ENCODE measurements at places on chromosomes 2 and 18. TPM values are rescaled to one million over a fixed set of nuclear protein-coding genes. Genes with fewer than 3 reads are reported as not detected.

DNA sequence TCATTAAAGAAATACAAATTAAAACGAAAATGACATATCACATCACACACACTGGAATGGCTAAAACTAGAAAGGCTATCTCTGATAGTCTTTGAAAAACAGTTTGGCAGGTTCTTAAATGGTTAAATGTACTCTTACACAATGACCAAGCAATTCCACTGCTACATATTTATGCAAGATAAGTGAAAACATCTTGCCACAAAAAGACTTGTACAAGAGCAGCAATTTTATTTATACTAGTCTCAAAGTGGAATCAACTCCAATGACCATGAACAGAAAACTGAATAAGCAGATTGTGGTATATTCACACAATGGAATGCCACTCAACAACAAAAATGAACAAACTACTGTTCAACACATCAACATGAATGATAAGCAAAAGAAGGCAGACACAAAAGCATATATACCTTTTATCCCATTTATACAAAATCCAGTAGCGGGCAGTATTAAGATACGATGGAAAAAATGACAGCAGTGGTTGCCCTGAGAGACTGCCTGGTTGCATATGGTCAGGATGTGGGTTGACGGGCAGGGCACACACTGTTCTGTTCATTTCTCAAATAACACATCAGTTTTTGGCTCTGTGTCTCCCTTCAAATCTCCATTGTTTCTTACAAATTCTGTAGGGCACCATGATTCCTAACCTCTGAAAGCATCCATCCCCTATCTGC is 25.4 kb downstream of the SP100 start:
- peak; percentile 39 for DNase-seq

GRCh38 chr2:48912110-48912509 is 156.6 kb upstream of the LHCGR start:
- no peak for DNase-seq

GRCh38 chr2:69082430-69082997 is 69.5 kb downstream of the ANTXR1 start:
- DNase-seq, result peak; percentile 88

DNA sequence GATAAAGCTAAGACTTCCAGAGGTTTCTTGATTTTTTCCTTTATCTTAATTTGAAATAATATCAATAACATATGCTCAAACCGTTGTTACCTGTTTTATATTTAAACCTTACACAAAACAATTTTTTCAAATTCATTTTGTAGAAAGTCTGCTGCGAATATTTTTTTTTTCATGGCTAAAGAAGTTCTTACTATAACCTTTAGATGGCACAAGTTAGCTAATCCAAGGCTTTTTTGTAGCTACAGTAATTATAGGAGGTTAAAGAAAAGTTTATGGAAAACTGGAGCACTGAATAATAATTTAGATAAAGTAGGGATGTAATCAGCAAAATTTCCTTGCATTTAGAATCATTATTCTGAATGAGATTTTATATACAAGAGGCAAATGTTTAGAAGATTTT is 78.0 kb upstream of the PNPT1 start:
- DNase-seq, result no peak

- no peak for DNase-seq
Measured at GRCh38 chr2:57443973-57444521, 602.6 kb upstream of the VRK2 start.

DNA sequence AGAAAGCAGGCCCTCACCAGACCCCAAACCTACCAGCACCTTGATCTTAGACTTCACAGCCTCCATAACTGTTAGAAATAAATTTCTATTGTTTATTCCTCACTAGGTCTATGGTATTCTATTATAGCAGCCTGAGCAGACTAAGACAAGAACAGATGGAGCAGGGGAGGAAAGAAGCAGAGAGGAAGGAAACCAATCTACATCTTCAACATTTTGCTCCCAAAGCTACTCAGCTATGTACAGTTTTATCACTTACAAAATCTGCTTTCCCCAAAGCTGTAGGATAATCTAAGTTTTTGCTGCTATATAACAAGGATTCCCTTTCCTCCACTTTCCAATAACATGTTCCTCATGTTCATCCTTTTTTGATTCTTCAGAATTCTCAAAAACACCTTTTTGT is 274.4 kb upstream of the CHAC2 start:
- no peak for DNase-seq

DNA sequence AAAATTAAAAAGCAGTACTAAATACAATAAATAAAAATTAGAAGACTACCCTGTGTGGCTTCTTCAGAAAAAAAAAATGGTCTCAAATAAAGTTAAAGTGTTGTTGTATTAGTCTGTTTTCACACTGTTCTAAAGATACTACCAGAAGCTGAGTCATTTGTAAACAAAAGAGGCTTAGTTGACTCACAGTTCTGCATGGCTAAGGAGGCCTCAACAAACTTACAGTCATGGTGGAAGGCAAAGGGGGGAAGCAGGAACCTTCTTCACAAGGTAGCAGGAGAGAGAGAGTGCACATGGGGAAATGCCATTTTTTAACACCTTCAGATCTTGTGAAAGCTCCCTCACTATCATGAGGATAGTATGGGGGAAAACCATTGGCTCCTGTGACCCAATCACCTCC is 612.8 kb downstream of the RNF144A start:
- DNase-seq, result no peak

GRCh38 chr2:225274751-225275150 is 124.8 kb upstream of the NYAP2 start:
- DNase-seq, result peak; percentile 3

DNA sequence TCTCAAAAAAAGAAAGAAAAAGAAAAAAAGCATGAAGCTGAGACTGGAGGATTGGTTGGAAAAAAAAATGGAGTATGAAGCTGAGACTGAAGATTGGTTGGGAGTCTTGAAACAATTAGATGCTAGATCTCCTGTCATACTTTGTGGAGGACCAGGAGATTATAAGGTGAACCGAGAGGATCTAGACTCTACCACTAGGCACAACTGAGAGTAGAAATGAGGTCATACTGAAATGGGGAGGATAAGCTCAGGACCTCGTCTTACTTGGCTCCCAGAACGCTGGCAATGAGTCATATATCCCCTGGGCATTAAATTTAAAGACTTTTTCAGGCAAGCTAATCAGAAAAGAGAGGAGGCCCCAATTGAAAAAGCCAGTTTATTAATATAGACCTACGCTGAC is 3.3 kb upstream of the ORC2 start:
- no peak for DNase-seq

DNA sequence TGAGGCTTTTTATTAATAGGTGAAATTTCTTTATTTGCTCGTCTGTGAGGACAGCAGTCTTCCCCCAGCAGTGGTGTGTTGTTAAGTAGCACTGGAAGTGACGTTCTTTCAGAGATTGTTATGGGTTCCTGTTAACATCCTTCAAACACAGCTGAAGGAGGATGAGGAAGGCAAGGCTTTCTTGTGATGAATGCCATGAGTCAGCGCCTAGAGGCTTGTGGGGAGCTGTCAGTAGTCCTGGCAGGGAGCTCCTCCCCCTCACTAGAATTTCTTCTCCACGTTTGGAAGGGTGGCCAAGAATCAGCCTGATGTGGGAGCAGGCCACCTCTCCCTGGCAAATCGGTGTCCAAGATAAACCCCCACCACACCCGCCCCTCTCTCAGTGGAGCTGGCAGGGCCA is 113.2 kb downstream of the ARHGEF4 start:
- DNase-seq, result no peak

GRCh38 chr2:191165176-191165643 is 14.4 kb upstream of the STAT4 start:
- DNase-seq, result no peak

DNA sequence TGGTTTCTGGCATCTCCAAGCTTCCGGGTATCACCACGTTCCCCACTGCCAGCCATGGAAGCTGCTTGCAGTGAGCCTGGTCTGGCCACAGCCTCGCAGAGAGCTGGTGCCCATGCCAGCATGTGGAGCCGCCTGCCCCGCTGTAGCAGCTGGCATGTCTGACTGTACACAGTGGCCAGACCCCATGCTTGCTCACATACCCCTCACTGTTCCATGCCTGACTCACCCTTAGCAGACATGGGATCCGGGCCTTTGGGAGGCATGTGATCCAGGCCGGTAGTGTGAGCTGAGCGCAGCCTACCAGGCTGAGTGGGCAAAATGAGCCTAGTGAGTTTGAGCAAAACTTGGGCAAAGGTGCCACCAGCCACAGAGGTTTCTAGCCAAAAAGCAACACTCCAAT is 18.8 kb upstream of the RPRD1A start:
- DNase-seq, result no peak

- DNase-seq, result no peak
Measured at GRCh38 chr18:58827428-58827827, 37.2 kb upstream of the ZNF532 start.

DNA sequence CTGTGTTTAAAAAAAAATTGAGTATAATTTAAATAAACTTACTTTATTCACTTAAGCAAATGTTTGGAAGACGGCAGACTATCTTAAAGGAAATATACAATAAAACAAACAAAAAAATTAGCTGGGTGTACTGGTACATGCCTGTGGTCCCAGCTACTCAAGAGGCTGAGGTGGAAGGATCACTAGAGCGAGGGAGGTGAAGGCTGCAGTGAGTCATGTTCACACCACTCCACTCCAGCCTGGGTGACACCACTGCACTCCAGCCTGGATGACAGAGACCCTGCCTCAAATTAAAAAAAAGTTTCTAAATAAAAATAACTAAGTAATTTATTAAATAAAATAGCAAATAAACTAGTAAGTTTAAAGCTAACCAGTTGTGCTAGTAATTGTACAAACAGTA is 7.5 kb downstream of the PUM2 start:
- DNase-seq, result no peak

DNA sequence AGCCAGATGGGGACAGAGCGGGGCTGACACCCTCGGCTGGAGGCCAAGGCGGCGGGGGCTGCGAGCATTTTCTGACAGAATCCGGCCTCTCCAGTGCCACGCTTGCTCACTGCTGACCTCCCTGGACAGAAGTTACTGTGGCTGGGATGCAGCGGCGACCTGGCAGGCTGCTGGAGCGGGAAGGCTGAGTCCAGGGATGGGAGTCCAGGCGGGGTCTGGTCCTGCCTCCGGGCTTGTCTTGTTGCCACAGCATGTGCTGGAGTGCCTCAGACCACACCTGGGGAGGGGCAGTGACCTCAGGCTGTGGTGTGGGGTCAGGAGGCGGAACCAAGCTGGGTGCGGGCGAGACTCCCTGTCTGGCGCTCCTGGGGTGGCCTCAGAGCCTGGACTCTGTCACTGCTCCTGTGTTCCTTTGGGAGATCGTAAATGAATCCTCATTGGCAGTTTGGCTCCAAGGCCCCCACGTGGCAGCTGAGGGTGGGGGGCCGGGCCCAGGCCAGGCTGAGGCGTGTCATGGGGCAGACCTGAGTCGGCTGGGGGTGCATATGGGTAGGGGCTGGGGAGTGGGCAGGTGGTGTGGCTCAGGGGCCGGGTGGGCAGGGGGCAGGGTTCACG is 5.5 kb downstream of the BOK start:
- DNase-seq, result no peak

DNA sequence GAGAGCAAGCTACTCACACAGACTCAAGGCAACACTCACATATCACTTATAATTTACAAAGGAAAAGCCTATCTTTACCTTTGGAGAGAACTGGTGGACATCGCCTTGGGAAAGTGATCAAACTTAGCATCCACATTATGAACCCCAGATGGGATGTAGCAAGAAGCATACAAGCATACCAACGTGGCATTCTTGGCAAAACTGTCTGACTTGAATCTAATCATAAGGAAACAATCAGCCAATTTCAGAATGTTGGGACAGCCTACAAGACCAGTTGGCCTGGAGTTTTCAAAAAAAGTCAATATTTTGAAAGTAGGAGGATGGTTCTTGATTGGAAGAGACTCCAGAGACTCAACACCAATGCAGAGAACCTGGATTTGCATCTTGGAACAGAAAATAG is 79.1 kb upstream of the PMAIP1 start:
- no peak for DNase-seq

The UGT1A6 gene
- polyA plus RNA-seq, result not detected

The PRSS56 gene
- not detected for polyA plus RNA-seq

The BUB1 gene
- 2.0 TPM for polyA plus RNA-seq

The IL1RL2 gene
- 4.0 TPM for polyA plus RNA-seq

The GALNT5 gene
- 0.07 TPM for polyA plus RNA-seq

The AP1S3 gene
- polyA plus RNA-seq, result 0.54 TPM

Measured in adrenal gland (tissue), 19 donors.